ENCODE measurements at places on chromosomes 3 and 15.

- no peak for DNase-seq
Observed at GRCh38 chr15:70012895-70013294, 84.8 kb downstream of the TLE3 start.

- DNase-seq, result no peak
Observed at GRCh38 chr3:123782488-123782887, 101.6 kb downstream of the MYLK start.

DNA sequence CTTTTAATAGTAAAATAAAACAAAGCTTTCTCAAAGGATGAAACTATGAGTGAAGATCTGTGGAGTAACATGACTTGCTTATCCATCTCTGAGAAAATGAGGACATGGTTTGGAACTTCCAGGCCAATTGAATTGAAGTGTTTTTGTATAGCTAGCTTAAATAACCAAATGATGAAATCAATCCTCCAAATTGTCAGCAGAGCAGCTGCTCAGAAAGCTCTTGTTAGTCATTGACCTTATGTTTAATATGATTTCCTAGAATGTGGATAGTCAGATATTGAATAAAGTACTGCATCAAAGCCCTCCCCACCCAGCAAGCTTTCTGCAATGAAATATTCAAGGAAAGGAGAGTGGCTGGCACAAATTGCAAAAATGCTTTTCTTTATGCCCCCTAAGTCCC lies 437.2 kb downstream of the MFSD1 start:
- DNase-seq, result no peak

- no peak for DNase-seq
Observed at GRCh38 chr3:56522374-56522773, 34.6 kb upstream of the CCDC66 start.

DNA sequence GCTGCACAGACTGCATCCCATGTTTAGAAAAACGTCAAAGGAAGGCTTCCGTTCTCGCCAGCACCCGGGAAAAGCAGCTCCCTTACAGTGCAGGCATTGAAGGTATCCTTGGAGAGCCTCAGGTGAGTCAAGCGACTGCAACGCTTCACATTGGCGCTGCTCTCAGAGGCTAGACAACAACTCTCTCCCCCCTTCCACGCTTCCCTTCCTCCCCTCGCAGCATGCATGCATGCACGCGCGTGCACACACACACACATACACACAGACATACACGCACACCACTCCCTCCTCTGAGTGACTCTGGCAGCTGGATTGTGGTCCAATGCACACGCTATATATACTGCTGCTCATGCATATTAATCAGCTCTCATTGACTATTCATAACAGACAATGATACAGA lies 191.1 kb downstream of the PDZRN3 start:
- DNase-seq, result no peak

- DNase-seq, result no peak
Observed at GRCh38 chr15:75213768-75214221, 12.1 kb downstream of the C15orf39 start.

DNA sequence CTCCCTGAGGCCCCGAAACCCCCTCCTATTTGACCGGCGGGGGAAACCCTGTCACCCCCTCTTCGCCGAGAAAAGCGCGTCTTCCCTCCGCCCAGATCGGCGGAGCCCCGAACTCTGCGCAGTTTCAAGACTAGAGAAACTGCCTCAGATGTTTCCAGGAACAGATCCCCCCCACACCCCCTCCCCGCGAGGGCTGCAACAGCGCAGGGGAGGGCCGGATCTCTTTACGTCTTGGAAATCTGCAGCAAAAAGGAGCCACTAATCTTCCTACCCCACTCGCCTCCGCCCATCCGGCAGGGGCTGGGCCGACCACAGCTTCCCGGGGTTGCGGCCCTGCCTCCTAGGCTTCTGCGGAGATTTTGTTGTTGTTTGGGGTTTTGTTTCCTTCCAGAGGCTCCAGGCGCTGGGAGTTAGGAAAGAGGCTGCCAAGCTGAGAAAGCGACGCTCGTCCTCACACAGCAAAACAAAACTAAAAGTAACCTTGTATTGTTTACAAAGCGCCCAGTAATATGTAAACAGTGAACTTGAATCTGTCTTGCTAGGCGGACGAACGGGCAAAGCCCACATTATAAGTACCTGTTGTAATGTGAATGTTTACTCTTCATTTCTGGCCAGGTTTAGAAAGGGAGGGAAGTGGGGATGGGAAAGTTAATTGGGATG lies 2.2 kb downstream of the FOXB1 start:
- peak; percentile 18 for DNase-seq

GRCh38 chr15:31225356-31225955 lies 101.2 kb upstream of the KLF13 start:
- DNase-seq, result no peak

- DNase-seq, result no peak
Observed at GRCh38 chr15:99635794-99636193, 70.0 kb downstream of the MEF2A start.

- no peak for DNase-seq
Observed at GRCh38 chr3:188818282-188818681, 353.5 kb upstream of the TPRG1 start.

- no peak for DNase-seq
Observed at GRCh38 chr15:93865586-93865985, 365.8 kb upstream of the MCTP2 start.

- no peak for DNase-seq
Observed at GRCh38 chr3:152709659-152710058, 125.3 kb upstream of the P2RY1 start.

- DNase-seq, result no peak
Observed at GRCh38 chr15:33699691-33700447, 268.4 kb upstream of the CHRM5 start.

DNA sequence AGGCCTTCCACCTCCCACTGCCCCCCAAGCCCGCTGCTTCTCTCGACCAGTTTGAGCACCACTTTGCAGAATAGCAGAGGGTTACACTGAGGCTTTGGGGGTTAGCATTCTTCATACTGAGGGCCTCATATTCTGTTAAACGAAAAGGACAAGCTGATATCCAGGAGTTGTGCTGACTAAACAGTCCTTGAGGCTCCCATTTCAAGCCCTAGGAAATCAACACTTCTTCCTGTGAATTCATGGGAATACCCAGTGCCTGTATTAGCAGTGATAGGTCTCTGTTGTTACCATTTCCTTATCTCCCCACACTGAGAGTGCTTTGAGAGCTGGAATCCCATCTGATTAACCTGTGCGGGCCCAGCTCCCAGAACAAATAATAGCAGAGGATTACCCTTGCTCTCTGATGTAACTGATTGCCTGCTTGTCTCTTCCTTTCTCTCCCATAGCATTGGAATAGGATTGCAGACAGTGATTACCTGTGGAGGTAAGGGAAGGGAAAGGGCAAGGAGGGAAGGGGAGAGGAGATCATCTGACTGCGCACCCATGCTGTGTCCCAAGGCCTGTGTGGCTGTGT lies 930 bp downstream of the FBXW12 start:
- DNase-seq, result no peak

GRCh38 chr3:197456261-197457091 lies 99.3 kb downstream of the BDH1 start:
- peak; percentile 24 for DNase-seq

DNA sequence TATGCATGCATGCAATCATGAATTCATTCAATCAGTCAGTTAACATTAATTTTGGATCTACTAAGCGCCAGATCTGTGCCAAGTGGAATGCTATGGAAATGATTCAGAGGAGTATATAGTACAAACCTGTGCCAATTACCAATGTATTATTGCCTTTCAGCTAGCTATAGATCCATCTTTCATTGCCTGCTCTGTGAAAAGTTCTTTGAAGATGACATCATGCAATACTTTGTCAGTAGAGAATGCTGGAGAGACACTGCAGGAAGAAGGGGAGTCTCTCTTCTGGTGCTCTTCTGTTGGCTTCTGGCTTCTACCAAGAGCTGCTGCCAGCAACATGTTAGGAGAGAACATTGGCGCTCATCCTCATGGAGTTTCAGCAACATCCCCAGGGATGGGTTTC lies 81.0 kb upstream of the LMCD1 start:
- no peak for DNase-seq

- DNase-seq, result no peak
Observed at GRCh38 chr3:31968927-31969418, 12.1 kb downstream of the OSBPL10 start.

DNA sequence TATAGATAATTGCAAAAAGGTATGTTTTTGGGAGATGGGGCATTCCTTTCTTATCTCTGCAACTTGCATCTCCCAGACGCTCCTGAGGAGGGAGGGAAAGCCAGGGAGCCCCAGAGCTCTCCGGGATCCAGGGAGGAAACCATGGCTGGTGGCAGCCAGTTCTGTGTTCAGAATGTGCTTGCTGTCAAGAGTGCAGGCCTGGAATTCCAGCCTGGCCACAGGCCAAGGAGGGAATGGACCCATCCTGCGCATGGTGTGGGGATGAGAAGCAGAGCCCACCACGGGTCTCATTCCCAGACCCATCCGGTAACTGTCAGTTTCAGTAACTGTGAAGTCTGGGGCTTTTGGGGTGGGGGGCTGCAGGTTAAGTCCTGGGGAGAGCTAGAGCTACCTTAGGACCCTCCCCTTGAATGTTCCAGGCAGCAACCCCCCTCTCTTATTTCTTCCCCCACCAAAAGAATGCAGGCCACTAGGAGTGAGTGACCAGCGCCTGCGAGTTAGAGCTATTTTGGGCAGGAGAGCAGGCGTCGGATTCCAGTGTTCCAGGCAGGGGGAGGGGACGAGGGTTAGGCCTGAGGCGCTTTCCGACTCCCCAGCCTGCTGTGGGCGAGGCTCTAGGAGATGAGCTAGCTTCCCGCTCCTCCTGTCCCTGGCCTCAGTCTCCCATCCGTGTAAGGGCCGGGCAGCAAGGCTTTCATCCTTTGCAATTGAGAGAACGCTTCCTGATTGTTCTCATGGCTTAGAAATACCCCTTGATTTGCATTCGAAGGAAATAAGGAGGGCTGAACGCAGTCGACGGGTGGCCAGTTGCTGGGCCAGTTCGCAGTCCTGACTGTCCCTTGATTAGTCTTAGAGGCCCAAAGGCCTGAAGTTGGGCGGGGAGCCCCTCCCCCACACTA lies 781 bp upstream of the DAG1 start:
- no peak for DNase-seq

GRCh38 chr3:39383881-39384664 lies 903 bp downstream of the SLC25A38 start:
- peak; percentile 87 for DNase-seq

DNA sequence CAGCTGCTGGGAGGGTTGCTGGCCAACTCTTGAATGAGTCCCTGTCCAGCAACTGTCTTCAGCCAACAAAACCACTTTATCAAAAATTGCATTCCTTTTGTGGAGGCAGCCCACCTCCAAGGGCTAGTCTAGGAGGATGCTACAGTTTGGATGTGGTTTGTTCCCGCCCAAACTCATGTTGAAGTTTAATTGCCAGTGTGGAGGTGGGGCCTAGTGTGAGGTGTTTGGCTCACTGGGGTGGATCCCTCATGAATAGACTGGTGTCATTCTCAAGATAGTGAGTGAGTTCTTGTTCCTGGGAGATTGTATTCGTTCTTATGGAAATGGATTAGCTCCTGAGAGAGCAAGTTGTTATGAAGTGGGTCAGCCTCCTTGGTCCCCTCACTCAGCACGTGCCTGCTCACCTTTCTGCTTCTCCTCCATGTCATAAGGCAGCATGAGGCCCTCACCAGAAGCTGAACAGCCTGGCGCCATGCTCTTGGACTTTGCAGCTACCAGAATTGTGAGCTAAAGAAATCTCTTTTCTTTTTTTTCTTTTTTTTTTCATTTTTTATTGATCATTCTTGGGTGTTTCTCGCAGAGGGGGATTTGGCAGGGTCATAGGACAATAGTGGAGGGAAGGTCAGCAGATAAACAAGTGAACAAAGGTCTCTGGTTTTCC lies 4.2 kb upstream of the RFC4 start:
- DNase-seq, result no peak

DNA sequence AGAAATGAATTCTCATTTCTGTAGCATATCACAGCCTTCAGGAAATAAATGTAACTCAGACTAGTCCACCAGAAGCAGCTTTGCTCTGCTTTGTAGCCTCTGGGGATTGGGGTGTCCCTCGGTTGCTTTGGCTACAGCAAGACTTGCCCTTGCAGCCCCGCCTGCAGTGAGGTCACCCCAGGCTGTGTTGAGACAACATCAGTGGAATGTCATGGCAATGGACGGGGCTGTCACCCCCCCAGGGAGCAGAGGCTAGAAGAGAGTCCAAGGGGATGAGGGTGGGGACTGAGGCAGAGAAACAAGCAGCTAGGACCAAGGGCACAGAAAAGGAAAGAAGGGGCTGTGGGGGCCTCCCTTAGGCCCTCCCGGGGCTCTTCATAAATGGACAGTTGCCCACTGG lies 854 bp downstream of the CLEC3B start:
- no peak for DNase-seq

GRCh38 chr15:70589728-70590127 lies 173.6 kb downstream of the UACA start:
- no peak for DNase-seq

DNA sequence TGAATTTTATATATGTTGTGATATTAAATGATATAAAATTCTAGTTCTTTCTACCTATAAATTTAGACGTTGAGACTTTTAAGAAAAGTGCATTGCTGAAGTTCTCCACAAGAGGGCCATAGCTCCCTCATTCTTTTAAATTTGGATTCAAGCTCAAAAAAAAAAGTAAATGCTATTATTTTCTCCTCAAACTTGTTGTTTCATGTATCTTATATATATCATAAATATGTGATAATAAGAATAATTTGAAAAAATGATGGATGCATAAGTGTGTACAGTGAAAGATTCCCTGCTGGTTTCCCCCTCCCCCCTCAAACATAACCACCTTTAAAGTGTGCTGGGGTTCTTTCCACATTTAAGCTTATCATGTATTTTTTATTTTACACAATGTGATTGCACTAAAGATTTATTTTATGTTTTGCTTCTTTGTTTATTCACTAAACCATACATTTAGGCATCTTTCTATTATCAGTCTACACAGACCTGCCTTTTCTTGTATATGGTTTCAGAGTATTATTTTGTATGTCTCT lies 769.4 kb upstream of the GOLIM4 start:
- DNase-seq, result no peak

DNA sequence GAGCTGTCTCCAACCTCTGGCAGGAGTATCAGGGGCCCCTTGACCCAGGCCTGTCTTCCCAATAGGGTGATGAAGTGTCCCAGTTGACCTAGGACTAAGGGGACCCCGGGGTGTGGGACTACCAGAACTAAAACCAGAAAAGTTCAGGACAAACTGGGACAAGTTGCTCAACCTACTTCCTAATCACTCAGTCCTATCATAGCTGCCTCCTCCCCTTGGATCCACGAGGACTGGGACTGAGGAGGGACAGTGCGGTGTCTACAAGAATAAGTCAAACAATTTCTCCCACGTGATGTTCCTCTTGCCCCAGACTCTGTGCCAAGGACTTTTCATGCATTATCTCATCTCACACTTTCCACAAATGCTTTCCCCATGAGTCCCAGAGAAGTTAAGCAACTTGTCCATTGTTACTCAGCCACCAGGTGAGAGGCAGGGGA lies 49.4 kb upstream of the SLCO2A1 start:
- DNase-seq, result no peak

Measured in T-cell (primary cell).